ENCODE measurements at places on chromosomes 16 and 17.

- no peak for DNase-seq
Observed at GRCh38 chr16:49575346-49576172, 202.0 kb downstream of the C16orf78 start.

DNA sequence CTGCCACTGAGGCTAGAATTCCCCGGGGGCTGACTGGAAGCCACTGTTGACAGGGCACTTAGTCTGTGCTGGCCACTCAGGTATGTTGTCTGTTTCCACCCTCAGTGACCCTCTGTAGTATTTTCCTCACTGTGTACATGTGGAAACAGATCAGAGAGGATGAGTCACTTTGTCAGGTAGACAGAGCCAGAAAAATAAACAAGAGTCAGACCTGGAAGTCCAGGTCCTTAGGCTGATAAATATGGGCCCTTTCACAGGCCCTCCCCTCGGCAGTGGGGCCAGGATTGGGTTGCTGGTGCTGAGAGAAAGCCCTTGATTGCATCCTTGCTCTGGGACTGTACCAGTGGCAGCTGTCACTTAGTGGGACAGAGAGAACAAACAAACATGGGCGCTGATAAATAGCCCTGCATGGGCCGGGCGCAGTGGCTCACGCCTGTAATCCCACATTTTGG is 21.3 kb downstream of the PGS1 start:
- DNase-seq, result no peak

DNA sequence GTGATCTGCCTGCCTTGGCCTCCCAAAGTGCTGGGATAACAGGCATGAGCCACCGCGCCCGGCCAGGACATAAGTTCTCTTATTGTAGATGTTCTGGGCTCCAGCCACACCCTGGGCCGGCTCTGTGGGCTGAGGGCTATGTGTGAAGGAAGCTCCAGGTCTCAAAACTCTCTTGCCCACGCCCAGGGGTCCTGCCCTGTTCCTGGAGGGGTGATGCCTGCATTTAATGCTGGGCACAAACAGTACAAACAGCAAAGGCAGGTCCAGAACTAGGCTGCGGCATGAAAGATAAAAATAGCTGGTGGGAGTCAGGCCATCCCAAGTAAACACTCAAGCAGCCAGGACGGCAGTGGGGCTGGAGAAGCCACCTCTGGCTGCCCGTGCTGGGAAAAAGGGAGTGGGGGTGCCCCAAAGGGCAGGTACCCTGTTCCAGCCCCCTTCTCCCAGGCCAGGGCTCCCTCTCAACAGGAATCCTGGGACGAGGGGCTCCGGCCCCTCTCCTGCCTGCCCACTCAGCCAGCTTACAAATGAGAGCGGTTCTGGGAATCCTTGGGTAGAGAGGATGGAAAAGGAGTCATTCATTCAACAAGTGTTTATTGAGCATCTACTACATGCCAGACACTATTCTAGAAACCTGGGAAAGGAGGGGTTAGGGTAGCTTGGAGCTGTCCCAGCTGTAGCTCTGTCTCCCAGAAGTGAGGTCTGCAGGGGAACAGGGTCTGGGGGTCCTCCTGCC is 4.6 kb downstream of the TRIM47 start:
- DNase-seq, result no peak

GRCh38 chr16:56190677-56191155 is 573 bp upstream of the GNAO1 start:
- DNase-seq, result no peak

- DNase-seq, result no peak
Observed at GRCh38 chr17:44906010-44906646, 6.9 kb upstream of the EFTUD2 start.

DNA sequence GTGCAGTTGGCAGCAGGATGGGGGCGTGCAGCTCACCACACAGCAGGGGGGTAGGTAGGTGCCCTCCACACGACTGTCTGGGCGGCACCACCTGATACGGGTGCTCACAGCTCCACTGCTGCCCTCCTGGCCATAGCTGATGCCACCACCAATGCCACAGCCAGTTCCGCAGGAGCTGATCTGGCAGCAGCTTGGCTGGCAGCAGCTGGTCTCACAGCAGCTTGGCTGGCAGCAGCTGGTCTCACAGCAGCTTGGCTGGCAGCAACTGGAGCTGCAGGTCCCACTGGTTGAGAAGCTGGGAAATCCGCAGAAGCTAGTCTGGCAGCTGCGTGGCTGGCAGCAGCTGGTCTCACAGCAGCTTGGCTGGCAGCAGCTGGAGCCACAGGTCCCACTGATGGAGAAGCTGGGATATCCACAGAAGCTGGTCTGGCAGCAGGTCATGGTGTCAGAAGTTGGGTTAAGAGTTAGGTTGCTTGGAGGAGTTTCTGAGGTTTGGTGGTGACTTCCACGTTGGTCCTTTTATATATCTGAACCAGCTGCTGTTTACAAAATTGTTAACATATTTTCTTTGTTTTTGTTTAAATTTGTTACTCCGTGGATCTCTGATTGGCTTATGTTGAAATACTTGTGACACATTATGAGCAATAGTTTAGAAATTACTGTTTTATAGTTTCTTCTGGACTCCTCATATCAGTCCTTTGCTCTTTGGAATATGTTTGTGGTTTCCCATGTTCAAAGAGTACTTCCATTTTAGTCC is at the start of gene KRTAP1-5:
KRTAP1-5 (minus strand) TSS at position 494 of the 757 bp plus-strand sequence; CDS start at position 441, 53 bp downstream.
- no peak for DNase-seq

GRCh38 chr17:78925234-78925633 is at the start of gene TIMP2:
Gene TIMP2 (minus strand): TSS chr17:78925387. CDS start chr17:78925088, 299 bp downstream.
- no peak for DNase-seq

- DNase-seq, result no peak
Observed at GRCh38 chr17:81907219-81908145, 3.7 kb downstream of the PCYT2 start.

DNA sequence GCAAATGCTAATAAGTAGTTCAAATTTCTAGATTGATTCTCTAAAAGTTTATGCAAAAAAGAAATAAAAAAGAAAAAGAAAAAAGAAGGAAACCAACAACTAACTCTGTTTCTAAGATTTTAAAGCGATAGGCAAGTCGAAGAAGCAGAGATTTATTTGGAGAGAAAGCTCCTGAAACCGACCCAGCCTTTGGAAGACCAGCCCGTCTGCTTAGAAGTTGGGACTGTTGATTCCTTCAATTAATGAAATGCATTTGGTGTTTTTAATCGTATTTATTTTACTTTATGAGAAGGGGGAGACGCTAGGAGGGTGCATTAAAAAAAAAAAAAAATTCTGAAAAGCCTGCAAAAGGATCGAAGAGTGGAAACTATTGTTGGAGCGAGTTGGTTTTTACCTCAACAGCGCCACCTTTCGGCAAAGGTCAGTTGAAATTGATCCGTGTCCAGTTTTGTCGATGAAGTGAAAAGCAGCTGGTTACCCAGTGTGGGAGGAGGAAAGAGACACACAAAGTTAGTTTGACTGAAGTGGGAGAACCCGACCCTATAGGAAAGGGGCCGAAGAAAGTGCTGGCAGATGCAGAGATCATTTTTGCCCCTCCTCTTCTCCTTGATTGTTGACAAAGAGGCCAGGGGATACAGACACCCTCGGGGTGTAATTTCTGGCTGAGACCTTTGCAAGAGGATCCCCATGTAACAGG is 1.5 kb upstream of the MAF start:
- DNase-seq, result no peak

GRCh38 chr16:4495766-4496165 is 19.6 kb downstream of the HMOX2 start:
- DNase-seq, result no peak

GRCh38 chr17:47802341-47803022 is 19.1 kb downstream of the OSBPL7 start:
- no peak for DNase-seq

GRCh38 chr17:76688165-76688622 is 22.6 kb downstream of the MXRA7 start:
- DNase-seq, result no peak

GRCh38 chr16:10964891-10965326 is 20.5 kb downstream of the CLEC16A start:
- no peak for DNase-seq

GRCh38 chr16:29663016-29663806 is at the start of gene SPN:
Gene SPN (plus strand): TSS chr16:29663247. CDS start chr16:29663729, 482 bp downstream.
- no peak for DNase-seq

DNA sequence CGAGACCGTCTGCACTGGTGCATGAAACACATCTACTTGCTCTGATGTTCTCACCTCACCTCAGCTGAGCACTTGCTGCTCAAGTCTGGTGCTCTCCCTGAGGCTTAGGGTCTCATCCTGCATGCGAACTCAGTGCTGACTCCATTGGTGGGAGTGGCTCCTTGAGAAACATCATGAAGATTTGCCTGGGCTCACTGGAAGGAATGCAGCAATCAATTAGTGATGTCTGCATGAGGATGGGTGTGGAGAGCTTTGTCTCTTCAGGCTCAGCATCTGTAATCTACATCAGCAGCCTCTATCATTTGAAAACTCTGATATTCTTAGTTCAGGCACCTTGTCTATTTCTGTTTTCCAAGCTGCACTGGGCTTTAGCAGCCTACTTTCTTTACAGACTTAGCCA is 204.4 kb downstream of the IRF8 start:
- no peak for DNase-seq

GRCh38 chr16:66204756-66205155 is 161.7 kb upstream of the CDH5 start:
- no peak for DNase-seq

- no peak for DNase-seq
Observed at GRCh38 chr16:22664132-22664531, 149.8 kb upstream of the HS3ST2 start.

GRCh38 chr17:78418326-78419026 is 40.0 kb downstream of the PGS1 start:
- no peak for DNase-seq

DNA sequence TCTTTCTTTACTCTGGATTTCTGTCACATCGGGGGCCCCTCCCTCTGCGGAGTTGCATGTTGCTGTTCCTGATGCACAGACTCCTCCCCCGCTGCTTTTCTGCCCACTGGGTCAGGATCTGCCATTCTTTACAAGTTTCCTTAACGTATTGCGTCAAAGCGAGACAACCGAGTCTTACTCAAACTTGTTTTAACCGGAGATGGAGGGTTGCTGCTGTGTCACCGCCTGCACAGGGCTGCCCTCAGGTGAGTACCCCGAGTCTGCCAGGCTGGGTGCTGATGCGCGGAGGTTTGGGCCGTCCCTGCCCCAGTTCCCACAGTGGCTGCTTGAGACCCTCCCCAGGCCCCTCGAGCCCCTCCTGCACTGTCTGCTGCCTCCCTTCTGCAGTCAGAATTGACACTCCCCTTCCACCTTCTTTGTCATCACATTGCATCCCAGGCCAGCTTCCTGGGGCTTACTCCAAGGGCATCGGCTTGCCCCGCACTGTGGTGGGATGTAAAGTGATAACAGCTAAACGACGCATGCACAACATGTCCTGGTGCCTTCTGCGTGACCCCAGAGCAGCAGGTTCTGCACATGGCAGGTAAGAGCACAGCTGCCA is 19.3 kb downstream of the CARHSP1 start:
- DNase-seq, result no peak

- no peak for DNase-seq
Observed at GRCh38 chr16:88730632-88731607, 24.6 kb downstream of the CTU2 start.

DNA sequence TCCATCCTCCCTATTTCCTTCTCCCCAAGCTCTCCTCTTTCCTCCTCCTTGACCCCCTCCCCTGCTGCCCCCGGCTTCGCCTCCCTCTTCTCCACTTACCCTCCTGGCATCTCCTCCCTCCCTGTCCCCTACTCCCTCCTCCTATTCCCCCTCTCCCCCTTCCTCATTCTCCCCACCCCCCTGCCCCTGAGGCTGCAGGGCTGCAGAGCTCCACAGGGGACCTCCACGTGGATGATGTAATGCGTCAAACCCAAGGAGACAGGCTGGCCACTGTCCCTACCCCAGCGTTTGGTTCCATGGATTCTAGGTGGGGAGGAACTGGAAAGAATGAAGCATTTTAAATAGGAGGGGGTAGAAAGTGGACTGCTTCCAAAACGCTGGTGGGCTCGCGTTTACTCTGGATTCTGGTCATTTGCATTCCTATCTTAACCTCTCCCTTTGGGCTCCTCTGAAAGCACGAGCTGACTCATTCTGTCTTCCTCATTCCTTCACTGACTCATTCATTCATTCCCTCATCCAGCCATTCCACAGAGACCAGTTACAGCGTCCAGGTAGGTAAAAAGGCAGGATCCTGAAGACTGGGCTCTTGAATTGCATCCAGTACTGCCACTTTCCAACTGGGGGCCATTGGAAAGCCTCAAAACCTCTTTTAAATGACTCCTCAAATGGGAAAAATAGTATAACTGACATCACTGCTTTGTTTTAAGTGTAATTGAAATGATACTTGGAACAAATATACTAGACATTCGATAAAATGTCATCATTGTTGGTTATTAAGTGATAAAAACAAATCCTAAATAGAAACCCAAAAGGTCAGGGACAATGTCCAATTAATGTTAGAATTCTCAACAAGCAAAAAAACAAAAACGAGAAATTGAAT is 943 bp upstream of the COTL1 start:
- DNase-seq, result peak; percentile 76

DNA sequence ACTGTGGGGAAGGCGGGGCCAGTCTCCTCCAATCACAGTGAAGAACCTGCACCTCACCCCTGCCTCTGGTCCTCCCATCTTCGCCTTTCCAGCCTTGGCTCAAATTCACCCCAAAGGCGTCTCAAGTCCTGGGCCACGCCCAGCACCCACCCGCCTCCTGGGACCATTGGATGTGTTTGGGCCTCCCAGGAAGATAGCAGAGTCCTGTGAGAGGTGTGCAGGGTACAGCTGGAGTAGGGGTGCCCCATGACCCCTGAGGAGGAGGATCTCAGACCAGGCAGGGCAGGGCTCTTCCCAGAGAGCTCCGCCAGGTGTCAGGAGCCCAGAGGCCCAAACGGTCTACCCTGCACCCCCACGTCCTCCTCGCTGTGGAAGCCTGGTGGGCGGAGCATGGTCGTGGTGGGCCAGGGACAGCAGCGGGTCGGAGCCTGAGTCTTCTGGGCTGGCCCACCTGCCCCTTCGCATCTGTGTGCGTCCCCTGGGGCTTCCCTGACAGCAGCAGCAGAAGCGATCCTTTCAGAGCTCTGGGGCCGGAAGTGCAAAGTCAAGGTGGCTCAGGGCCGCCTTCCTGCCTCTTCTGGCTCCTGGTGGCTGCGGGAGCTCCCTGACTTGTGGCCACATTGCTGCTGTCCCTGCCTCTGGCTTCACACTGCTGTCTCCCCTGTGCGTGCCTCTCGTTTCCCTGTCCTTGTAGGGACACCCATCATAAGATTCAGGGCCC is 34.9 kb upstream of the ZNF469 start:
- DNase-seq, result no peak

GRCh38 chr16:28473714-28474265 is 1.7 kb upstream of the NPIPB7 start:
- no peak for DNase-seq

- no peak for DNase-seq
Observed at GRCh38 chr16:50272687-50273381, 6.5 kb downstream of the ADCY7 start.

All from iPS DF 19.7 (cell line).